ENCODE measurements at places on chromosomes 5 and 9.

DNA sequence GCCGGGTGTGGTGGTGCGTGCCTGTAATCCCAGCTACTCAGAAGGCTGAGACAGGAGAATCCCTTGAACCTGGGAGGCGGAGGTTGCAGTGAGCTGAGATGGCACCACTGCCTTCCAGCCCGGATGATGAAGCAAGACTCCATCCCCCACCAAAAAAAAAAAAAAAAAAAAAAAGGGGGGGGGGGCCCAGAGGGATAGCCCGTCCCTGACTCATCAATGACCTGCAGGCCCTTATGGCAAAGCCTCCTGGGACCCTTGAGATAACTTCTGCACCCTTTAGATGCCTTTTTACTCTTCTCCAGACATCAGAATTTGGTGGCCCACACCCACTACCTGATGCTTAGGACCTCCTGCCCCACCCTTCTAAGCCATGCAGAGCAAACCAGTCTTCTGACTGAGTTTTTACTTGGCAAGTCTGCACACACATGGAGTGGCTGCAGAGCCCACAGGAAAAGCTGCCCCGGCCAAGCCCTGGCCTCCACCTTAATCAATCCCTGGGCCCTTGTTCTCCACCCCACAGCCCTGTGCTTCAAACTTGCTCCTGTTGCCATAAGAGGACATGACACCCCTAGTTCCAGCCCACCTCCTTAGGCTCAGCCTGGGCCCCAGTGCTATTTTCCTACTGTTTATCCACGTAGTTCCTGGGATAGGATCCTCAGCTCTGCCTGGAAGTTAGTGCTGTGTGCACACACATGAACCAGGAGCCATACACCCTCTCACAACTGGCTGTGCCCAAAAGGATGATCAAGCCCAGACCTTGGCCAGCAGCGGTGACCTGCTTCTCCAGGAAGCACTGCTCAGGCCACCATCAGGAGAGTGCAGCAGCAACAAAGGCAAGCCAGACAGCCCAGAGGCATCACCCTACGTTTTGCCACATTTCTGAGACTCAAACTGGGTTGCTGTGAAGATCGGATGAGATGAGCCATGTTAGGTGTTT is 5.1 kb downstream of the MGAT1 start:
- DNase-seq, result no peak

DNA sequence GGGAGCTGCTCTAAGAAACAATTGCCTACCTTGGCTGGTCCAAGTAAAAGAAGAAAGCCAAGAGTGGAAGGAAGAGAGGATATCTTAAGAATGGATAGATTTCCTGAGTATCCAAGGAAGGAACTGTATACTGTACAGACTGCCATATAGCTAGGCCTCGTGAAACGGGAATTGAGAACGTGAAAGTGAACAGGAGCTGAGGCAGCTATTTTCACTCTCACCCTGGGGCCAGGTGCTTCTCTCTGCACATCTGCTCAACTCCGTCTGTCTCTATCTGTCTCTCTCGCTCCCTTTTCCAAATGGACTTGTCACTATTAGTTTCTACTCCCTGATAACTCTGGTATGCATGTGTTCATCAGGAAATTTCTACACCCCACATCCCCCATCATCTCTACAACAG is 35.9 kb upstream of the TESK1 start:
- DNase-seq, result no peak

DNA sequence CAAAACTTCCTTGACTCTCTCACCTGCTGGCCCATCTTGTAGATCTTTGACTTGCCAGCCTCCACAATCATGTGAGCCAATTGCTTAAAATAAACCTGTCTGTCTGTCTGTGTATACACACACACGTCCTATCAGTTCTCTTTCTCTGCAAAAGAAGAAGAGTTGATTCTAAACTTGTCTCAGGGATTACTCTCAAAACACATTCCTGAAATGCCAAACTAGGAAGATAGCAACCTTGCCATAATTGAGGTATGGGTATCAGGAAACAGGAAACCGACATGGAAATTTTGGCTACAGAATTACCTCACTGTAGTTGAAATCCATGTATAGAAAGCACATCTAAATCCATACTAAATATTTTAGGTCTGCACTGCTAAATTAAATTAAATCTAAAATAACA is 483.4 kb downstream of the PLK2 start:
- DNase-seq, result no peak

DNA sequence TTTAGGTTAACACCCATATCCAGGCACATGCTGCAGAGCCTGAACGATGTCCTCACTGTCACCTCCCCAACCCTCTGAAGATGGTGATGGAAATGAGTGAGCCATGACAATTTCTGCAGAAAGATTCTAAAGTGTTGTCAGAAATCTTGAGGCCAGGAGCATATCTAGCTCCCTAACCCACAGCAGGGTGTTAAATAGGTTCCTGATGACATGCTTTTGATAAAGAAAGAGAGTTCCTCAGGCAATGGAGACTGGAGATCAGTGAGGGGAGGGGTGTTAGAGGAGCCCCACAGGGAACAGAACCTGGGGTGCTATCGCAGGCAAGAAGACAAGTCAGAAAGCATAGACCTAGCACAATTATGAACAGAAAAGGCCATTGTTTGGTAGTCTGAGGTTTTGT is 95.7 kb downstream of the ENC1 start:
- no peak for DNase-seq

DNA sequence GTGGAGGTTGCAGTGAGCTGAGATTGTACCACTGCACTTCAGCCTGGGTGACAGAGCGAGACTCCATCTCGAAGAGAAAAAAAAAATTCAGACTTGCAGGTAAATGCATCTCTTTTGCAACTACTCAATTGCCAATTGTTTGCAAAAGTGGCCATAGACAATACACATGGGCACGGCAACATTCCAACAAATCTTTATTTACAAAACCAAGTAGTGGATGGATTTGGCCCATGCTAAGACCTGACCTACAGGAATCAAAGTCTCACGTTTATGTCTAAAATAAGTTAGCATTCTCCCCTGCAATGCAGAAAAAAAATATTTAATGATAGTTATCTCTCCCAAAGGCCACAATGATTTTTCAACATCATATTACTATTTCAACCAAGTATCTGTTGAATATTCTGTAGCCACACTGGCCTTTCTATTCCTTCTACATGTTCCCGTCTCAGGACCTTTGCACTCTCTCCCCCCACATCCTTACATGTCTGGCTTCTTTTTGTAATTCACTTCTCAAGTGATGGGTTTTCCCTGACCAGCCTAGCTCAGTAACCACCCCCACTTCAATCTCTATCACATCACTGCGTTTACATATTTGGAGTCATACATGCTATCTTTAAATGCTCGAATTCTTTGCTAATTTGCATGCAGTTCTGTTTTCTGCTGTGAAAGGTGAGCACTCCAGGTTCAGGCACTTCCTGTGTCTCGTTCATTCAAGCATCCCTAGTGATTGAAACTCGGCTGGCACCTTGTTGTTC is 54.2 kb downstream of the FNBP1 start:
- DNase-seq, result no peak

GRCh38 chr9:16309469-16310271 is 560.8 kb downstream of the BNC2 start:
- DNase-seq, result no peak

DNA sequence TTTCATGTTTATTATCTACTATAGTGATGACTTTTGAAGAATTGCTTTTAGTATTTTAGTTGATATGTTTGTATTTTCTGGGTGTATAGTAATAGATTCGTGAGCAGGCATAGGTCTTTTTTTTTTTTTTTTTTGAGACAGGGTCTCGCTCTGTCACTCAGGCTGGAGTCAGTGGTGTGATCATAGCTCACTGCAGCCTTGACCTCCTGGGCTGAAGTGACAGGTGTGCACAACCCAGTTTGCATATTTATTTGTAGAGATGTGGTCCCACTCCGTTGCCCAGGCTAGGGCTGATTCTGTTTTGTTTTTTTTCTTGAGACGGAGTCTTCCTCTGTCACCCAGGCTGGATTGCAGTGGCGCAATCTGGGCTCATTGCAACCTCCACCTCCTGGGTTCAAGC is 11.9 kb downstream of the ERBIN start:
- no peak for DNase-seq

GRCh38 chr9:134216961-134217360 is 52.6 kb upstream of the RNU6ATAC start:
- DNase-seq, result no peak

GRCh38 chr9:104961701-104962359 is 33.9 kb upstream of the ABCA1 start:
- no peak for DNase-seq

- DNase-seq, result no peak
Observed at GRCh38 chr9:100784755-100785154, 206.9 kb downstream of the CAVIN4 start.

GRCh38 chr9:134026581-134026980 is 1.3 kb downstream of the BRD3OS start:
- no peak for DNase-seq

GRCh38 chr5:2298781-2299180 is 416.1 kb upstream of the IRX4 start:
- DNase-seq, result no peak

- no peak for DNase-seq
Observed at GRCh38 chr5:132294728-132295504, 722 bp downstream of the SLC22A4 start.

DNA sequence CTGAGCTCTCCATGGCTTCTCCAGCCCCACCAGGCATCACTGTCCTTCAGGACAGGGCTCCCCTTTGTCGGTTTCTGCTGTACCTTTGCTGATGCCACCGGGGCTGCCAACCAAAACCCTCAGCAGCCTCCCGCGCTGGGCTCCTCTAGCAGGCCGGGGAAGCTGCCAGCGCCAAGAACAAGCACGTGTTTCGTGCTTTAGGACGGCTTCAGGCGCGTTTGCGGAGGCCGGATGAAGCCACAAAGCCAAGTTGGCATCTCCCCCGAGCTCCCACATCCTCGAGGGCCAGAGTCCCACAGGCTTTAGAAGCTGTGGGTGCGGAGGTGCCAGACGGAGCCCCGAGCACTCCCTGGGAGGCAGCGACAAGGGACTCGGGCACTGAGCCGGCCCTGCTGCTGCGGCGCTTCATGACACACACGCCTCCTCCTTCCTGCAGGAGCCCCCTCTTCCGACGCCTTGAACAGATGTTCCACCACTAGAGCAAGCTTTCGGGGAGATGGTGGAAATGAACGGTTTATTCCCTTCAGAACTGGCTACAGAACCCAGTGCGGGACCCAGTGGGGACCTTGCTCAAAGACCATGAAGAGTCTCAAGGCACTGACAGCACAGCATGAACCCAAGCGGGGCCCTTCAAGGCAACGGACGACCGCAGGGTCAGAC is 36.7 kb downstream of the SARDH start:
- no peak for DNase-seq

DNA sequence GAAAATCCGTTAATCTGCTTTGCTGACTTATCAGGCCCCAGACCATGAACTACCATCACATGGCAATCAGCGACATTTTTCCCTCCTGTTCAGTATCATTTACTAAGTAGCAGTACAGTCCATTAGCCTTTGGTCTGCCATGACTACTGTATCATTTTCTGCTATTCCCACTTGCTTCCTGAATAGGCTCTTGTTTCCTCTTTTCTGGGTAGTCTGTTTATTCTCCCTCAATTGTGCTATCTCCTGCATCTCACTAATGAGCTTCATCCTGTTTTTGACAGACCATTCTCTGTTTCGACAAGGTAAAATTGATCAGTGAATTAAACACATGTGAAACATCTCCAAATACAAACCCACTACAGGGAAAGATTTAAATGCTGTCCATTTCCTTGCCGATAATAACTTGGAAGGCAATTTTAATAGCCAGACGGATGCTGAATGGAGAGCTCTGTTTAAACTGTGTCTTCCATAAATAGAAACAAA is 263.5 kb upstream of the ANKRD55 start:
- no peak for DNase-seq

- DNase-seq, result no peak
Observed at GRCh38 chr9:90966480-90967144, 165.0 kb downstream of the SYK start.

DNA sequence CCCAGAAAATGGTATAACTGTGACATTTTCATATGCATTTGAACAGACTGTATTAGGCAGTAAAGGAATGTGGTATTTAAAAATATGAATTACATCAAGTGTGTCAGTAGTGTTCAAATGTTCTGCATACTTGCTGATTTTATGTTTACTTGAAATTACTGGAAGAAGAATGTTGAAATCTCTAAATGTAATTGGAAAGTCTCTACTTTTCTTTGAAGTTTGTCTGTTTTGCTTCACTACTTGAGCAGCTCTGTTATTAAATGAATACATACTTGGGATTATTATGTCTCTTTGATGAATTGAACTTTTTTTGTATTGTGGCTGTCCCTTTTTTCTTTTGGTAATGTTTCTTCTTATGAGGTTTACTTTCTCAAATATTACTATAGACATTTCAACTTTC is 205.6 kb downstream of the TAF11L14 start:
- DNase-seq, result no peak

DNA sequence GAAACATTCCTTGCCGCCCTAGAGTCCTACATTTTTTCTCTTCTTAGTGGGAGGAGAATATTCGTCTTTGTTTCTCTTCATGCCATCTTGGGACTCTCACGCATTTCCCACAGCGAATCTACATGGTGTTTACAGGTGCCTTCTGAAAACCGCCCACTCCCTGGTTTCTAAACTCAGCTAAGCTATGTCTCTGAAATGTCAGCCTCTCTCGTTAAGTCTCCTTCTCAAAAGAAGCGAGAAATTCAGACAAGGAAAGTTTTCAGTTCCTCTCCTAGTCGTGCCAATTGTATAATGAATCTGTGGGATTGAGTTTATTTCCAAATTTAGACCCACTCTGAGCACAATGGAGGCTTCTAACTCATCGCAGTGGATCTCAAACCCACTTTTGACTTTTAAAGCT is 186.8 kb upstream of the NFIB start:
- DNase-seq, result no peak

DNA sequence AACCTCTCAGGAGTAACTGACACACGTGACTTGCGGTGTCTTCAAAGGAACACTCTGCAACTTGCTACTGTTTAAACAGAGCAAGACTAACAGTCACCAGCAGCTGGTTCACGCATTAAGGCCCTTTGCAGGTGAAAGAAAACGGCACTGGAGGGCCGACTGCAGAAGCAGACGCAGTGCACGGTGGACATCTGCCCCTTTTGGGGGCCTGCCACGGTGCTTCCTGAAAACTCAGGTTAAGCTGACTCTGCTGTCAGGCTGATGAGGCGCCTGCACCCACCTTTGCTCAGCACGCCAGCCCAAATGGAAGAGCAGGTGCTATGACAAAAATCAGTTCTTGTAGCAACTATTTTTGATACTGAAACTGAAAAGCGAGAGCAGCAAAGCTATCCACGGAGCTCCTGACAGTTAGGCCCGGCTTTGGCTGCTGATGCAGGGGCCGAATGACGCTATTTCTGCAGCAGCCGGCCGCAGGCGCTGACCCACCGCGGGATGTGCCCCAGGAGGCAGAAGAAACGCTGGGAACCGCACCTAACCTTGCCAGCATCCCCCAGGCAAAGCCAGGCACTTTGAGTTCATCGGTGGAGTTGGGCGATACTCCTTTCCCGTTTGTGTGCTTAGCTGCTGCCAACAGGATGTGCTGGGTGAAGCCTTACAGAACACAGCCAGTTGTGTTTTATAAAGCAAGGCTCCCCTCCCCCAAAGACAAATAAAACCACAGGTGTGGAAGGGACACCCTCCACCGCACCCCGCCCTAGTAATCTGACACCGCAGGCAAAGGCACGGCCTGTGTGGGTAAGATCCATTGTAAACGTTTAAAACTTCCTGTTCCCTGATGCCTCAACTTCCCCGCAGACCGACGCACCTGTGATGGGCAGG is 21.1 kb upstream of the TERT start:
- DNase-seq, result peak; percentile 85

- no peak for DNase-seq
Observed at GRCh38 chr5:82584631-82585030, 306.5 kb upstream of the RPS23 start.

Data from DMS79 (cell line).